ENCODE measurements at places on chromosomes 7 and 10.

GRCh38 chr7:134932707-134933370 is 53.5 kb upstream of the AGBL3 start:
- peak; percentile 41 for DNase-seq

DNA sequence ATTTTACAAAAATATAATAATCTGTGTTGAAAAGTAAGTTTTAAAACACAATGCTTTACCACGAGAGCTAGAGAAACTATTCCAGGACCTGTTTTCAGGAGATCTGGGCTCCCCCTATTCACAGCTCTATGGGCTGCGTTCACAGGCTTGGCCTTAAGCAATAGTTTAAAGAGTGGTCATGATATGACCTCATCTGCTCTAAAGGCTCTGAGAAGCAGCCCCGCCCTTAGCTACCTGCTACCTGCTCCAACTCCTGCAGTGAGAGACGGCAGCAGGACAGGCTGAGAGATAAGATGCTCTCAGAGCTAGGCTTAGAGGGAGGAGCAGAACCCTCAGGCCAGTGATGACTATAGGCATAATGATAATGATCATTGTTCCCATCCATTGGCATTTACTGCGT is 12.6 kb downstream of the ALOX5 start:
- no peak for DNase-seq

DNA sequence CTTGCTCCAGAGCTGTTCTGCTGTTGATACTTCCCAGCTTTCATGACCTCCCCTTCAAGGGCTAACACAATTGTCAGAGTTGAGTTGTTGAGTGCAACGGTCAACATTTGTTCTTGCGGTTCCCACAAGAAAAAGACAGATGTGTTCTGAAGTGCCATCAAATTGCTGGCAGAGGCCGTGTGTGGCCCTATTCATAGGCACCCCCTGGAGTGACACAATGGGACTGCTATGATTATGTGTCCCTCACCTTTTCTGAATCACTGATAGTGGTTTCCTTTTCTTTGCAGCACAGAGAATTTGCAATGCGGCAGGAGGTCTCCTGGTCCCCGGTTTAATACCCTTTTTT is 5.8 kb upstream of the IGFBP1 start:
- DNase-seq = no peak

- DNase-seq = peak; percentile 90
Observed at GRCh38 chr10:52755297-52756062, 17.1 kb downstream of the MBL2 start.

DNA sequence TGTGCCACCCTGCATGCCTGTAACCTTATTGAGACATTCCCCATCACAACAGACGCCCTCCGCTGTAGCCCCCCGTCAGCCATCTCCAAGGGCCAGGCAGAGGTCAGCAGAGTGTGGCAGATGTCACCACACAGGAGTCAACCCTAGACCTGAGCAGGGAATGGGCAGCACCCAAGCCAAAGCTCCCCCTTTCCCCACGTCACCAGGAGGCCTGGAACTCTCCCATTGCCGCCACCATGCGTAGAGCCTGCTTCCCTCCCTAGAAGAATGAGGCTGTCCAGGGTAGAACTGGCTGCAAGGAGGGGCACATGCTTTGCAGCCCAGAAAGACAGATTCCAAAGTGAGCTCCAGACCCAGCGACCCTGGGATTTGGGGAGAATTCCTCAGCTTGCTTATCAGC is 342.9 kb downstream of the TNS3 start:
- DNase-seq = no peak

DNA sequence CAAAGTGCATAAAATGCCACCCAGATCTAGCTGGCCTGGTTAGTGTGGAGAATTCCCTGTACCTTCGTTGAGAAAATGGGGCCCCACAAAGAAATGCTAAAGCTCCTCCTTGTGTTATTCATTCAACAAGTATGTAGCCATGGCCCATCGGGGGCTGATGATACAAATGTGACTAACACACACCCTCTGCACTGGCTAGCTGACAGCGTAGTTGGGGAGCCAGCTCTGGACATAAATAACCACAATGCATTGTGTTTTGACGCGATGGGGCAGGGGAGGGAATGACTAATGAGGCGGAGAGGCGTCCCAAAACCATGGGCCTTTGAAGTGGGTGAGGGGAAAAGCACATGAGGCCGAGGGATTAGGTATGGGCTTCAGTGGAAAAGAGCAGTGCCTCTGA is 28.2 kb upstream of the ASL start:
- DNase-seq = no peak

- no peak for DNase-seq
Observed at GRCh38 chr7:137078781-137079180, 210.3 kb downstream of the CHRM2 start.

GRCh38 chr7:130865408-130866236 is 131.6 kb upstream of the KLF14 start:
- DNase-seq = peak; percentile 24

DNA sequence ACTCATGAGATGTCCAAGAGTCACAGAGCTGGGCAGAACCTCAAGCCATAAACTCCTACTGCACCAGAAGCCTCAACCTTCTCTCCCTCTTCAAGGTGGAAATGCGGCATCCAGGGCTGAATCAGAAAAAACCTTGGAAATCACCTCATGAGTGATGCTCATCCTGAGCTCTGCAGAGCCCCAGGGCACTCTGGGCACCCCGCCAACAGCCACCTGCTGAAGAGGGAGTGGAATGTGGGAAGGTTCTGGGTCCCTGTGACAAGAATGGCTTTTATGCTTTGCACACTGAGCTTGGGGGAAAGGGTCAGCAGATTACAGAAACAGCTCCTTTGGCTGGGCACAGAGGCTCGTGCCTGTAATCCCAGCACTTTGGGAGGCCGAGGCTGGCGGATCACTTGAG is 18.8 kb downstream of the NUDT1 start:
- no peak for DNase-seq

- DNase-seq = no peak
Observed at GRCh38 chr10:114087655-114088054, 44.0 kb downstream of the ADRB1 start.

- DNase-seq = no peak
Observed at GRCh38 chr7:30301751-30302150, 17.4 kb downstream of the ZNRF2 start.

GRCh38 chr7:87480386-87480785 is 4.9 kb upstream of the ABCB4 start:
- DNase-seq = no peak

DNA sequence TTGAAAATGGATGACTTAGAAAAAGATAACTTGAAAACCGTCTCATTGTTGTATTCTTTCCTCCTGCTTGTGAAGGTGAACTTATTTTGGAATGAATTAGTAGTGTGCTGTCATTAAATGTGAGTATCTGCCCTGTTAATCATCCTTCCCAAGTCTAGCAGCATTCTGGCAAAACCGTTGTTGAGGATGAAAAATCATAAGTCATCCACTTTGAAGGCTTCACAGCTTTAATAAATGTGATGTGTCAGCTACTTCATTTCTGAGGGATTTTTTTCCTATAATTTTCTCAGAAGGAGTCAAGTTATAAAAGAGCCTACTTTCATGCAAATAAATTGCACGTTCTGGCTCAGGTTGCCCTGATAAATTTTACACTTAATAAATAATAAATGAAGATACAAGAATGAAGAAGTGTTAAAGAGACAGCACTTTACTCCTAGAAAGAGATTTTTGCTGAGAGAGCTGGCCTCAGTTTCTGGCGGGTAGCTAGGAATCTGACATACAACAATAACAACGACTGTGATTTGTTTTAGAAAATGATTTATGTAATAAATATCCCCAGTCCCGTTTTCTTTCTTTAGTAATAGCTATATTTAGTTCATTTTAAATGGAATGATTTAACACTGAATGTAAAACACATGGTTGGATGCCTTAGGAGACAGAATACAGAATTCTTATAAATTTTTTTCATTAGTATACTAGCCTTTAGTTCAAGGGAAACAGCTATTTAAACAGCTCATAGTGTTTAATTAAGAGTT is 516.5 kb upstream of the KLF6 start:
- DNase-seq = no peak

- DNase-seq = peak; percentile 92
Observed at GRCh38 chr10:21526188-21526859, 842 bp upstream of the SKIDA1 start.

DNA sequence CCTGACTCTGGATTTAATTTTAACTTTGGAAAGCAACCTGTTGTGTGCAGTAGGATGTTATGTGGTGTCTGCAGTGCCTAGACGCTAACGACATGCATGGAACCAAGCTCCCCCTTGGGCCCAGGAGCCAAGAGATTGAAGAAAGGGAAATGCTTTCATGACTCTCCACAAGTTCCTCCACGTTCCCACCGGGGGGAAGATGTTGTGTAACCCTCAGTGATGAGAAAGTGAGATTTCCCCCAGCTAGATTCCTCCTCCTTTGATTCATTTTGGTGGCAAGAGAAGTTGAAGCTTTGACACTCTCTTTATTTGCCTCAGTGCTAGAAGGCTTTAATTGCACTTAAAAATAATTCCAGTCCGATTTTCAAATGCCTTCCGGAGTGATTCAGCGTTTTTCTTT is 157.9 kb upstream of the INSYN2A start:
- DNase-seq = no peak

DNA sequence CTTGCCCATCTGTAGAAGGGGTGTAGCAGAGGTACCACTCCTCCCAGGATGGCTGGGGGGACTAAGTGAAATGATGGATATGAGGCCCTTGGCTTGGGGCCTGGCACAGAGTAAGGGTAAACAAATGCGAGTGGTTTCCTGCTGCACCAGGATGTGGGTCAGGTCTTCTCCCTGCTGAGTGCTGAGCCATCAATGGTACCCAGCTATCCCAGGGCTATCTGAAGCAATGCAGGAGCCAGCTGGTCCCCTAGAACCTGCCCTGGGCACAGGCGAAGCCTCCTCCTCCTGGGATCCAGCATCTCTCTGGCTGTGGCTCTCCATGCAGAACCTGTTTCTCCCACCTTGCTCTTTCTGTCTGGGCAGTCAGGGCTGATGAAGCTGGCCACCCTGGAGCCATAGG is 20.9 kb upstream of the GOLGA7B start:
- no peak for DNase-seq

- DNase-seq = no peak
Observed at GRCh38 chr7:138979988-138980562, 1.1 kb downstream of the KIAA1549 start.

GRCh38 chr7:82699773-82700186 is 256.2 kb upstream of the CACNA2D1 start:
- DNase-seq = no peak

- DNase-seq = peak; percentile 55
Observed at GRCh38 chr10:103781329-103782061, 73.9 kb downstream of the SH3PXD2A start.

DNA sequence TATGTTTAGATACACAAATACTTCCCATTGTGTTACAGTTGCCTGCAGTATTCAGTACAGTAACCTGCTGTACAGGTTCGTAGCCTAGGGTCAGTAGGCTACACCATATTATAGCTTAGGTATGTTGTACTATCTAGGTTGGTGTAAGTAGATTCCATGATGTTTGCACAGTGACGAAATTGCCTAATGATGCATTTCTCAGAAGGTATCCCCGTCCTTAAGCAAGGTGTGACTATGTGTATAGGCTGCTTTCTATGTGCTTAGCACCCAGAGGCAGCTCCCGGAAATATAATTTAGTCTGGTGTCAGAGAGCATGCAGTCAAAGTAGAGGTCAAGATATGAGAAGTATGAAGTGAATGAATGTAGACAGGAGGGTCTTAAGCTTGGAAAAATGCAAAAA is 9.8 kb downstream of the MAPK8 start:
- DNase-seq = no peak

DNA sequence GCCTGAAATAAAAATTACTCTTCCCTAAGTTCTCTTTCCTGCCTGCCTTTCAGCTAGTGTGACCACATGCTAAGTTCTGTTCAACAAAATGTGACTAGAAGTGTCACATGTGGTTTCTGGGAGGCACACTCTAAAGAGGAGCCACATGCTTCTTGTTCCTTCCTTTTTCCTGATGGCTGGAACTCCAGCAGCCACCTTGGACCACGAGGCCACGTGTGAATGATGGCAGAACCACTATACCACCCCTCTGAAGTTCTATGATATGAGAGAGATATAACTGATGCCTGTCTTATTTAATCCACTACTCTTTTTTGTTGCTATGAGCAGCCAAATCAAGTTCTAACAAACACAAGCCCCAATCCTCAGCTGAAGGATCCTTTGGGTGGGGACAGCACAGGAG is 8.1 kb downstream of the PODXL start:
- DNase-seq = no peak

DNA sequence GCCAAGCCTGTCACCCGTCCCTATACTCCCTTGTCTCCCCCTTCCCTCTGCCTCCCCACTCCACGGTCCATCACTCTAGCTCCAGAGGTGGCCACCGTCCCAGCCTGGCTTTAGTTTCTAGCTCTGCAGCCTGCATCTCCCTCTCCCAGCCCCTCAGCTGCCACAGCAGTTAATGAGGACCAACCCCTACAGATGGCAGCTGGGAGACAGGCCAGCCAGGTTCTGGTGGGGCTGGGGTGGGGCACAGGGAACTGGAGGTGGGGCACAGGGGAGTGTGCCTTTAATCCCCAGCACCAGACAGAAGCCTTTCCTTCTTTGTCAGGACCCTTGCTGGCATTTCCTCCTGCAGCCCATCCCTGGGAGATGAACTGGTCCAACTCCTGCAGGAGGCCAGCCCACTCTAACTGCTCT is 21.1 kb downstream of the UNC5B start:
- DNase-seq = no peak

- no peak for DNase-seq
Observed at GRCh38 chr10:12811826-12812225, 189.7 kb downstream of the CCDC3 start.

DNA sequence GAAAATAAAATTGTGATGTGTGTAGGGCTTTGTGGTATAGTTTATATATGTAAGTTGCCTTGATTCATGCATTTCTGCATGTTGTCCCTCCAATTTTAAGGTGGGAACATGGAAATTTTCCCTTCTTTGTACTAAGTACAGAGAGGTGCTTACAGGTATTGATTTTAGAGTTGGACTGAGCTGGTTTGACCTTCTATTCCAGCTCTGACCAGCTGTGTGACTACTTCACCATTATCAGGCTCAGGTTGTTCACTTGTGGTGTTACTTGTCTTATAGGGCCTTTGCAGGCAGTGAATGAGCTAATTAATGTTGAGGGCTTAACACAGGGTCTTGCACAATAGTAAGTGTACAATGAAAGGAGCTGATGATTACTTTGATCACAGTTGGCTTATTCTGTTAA is 16.3 kb downstream of the ZNF804B start:
- no peak for DNase-seq

GRCh38 chr7:24920451-24921361 is 59.3 kb downstream of the OSBPL3 start:
- DNase-seq = no peak

DNA sequence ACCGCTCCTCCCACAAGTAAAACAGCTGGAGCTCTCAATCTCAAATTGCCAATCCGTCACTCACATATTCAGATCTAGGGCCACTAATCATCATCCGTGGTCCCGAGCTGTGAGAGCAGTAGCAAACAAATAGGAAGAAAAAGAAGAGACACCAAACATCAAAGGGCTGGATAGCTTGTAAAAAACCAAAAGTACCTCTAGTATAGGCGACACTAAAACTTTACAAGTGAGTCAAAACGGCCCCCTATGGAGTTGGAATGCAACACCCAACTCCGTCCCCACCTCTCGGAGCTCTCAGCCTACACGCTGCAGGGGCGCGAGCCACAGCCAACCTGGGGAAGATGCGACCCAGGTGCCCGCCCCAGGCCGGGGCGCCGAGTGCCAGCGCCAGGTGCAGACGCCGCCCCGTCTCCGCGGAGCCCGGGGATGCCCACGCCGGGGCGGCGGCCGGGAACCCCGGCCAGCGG is 581 bp downstream of the FAM3C start:
- DNase-seq = peak; percentile 65

Data from common myeloid progenitor, CD34-positive (primary cell).